T-helper 2 cell treated with Interferon-gamma antibody and Interleukin-4, amounts not matched to agents 5 μg/mL and 100 μg/mL, for 36 hours (primary cell): ENCODE measurements at places on chromosomes 4 and X.

- no peak for DNase-seq
Measured at GRCh38 chr4:55154290-55154880, 29.0 kb upstream of the KDR start.

- DNase-seq, result no peak
Measured at GRCh38 chrX:93875621-93876282, 201.7 kb downstream of the FAM133A start.

DNA sequence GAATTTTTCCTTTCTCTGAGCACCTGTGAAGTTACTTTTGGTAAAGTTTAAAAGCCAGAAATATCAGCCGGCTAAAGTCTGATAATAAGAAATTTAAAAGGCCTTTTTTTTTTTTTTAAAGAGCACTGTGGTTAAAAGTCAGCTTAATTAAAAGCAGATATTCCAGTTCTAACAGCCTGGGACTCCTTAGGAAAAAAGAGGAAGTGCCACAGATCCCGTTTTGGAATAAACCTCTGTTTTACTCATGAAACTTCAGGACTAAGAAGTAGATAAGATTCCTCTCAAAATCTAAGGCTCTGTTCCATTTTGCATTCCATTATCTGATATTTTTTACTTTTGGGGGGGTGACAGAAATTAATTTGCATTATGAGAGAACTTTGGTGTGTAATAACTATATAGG lies 37.8 kb downstream of the ABCB7 start:
- no peak for DNase-seq

DNA sequence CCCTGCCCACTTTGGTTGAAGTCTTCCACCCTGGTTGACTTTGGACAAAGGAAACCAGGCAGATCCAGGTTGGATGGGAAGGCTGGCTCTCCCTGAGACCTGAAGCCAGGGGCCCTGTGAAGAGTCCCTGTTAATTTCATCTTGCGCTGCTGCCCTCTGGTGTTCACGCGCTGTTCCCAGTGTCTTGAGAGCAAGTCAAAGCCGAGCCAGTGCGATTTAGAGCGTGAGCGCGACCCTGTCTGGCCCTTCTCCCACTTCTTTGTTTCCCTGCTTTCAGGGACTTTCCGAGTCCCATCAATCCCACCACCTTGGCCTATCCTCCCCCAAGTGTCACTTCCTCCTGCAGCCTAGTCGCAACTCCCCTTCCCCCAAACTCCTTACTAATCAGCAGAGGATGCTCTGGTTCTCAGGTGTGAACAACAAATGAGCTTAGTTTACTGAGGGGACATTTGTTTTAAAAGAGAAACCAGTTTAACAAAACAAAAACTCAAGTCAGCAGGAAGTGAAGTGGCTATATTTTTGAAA lies 25.8 kb upstream of the CHRNA9 start:
- peak; percentile 81 for DNase-seq

GRCh38 chr4:10204401-10205058 lies 87.9 kb upstream of the WDR1 start:
- no peak for DNase-seq

DNA sequence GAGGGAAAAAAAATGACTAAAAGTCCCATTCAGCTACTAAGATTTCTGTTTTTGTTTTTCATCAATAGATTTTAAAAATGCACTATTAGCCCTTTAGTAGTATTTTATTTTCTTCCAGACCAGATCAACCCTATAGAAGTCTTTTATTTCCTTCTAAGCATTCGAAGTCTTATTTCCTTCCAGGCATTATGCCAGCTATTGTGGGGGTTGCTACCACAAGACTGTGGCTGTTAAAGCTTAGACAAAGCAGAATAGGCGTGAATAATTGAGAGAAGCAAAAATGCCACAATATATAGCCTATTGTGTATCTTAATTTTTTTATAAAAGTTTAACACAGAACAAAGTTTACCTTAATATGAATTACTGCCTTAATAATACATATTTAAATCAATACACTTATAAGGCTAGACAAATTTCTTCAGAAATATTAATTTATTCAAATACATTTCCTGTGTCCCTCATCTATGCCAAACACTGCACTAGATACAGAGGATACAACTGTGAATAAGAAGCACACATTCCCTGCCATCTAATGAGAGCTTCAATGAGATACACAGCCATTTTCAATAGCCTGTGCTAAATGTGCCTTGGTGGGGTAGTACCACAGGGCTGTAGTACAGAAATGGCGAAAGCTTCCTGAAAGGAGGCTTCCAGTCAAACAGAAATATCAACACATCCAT lies 33.1 kb downstream of the SLC10A7 start:
- no peak for DNase-seq

DNA sequence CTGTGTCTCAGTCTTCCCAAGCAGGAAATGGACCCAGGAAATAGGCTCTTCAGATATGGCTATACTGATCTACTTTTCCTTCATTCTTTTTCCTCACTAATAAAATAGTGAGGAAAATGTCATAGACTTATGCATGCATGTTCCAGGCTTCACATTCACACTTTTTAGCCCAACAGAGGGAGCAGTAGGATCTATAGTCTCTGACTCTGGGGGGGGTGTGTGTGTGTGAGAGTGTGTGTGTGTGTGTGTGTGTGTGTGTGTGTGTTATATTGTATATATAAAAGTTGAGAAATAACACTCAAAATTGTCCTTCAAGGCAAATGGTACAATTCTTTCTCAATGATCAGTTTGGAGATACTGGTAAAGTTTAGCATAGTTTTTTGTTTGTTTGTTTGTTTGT lies 297.2 kb upstream of the GALNT7 start:
- no peak for DNase-seq

DNA sequence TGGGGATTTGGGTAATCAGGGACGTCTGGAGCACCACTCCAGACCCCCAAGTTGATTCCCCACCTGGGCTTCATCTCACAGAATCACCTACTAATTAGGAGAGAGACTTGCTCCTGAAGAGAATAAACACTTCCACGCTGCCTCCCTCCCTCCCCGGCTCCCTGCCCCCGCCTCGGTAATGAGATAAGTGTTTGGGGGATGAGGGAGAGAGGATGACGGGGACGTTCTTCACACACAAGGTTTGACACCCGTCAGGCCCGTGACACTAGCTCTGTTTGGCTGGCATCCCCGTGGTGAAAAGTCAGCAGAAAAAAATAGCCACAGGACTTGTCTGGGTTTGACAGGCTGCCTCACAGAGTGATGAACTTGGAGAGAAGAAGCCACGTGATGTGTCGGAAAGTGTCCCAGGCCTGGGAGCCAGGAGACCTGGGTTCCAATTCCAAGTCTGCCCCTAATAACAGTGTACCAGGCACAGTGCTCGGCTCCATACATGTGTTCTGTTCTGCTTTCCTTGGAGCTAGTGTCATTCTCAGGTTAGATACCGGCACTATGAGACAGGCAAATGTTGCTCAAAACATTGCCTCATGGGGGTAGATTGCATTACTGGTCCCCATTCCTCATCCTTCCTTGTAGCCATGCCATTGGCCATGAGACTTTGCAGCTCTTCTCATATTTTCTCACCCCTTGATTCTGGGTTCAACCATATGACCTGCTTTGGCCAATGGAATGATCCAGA lies 578.0 kb downstream of the BCOR start:
- no peak for DNase-seq

DNA sequence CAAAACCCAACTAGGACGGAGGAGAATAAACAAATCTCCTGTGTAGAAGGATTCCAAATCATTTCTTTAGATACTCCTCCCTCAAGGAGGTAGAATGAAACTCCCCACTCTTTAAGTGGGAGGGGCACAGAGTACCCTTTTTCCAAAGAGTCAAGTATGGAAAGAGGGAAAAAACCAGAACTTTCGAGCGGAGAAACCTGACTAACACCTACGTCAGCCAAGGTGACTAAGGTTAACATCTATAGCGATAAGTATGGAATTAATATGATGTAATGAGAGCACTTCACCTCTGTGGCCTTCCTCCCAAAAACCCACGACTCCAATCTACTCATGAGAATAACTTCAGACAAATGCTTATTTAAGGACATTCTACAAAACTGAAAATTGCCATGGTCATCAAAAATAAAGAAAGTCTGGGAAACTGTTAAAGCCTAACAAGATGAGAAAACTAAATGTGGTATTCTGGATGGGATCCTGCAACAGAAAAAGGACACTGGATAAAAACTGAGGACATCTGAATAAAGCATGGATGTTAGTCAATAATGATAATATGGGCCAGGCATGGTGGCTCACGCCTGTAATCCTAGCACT lies 157.0 kb upstream of the MAP3K15 start:
- no peak for DNase-seq

GRCh38 chr4:182293691-182294255 lies 50.6 kb downstream of the TENM3 start:
- no peak for DNase-seq

- DNase-seq, result no peak
Measured at GRCh38 chrX:54964766-54965497, 29.1 kb downstream of the PFKFB1 start.

- DNase-seq, result no peak
Measured at GRCh38 chr4:59728496-59728895, 1471.6 kb upstream of the ADGRL3 start.

DNA sequence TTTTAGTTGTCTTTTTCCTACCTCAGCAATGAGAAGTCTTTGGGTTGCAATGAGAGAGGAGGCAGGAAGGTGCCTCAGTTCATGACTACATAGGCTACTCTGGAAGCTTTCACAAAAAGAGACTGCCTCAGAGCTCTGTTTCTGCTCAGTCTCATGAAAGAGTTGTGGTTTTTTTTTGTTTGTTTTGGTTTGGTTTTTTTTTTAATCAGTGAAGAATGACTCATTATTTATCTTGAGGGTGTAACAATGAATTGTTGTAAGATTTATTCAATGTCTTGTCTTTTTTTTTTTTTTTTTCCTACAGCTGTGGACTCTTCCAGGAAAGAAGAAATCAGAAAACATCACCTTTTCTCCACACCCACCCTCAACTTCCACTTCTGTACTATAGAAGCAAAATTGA lies 67.5 kb upstream of the CXCL13 start:
- DNase-seq, result peak; percentile 23

GRCh38 chrX:129731228-129731627 lies 7.6 kb upstream of the XPNPEP2 start:
- no peak for DNase-seq

- DNase-seq, result no peak
Measured at GRCh38 chrX:150058728-150059127, 120.4 kb upstream of the EOLA2 start.

DNA sequence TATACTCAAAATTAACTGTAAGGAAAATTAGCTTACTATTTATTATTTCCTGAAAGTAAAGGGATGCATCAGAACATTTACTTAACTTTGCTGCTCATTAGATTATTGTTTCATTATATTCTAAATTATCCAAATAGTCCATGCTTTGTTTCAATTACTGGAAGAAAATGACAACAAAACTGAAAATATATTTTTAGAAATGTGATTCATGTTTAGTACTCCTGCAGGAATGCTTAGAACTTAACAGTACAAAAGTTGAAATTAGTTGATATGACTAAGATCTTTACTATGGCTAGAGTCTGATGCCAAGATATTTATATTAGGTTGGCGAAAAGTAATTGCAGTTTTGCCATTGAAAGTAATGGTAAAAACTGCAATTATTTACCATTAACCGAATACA lies 660.5 kb upstream of the PABPC4L start:
- DNase-seq, result no peak

DNA sequence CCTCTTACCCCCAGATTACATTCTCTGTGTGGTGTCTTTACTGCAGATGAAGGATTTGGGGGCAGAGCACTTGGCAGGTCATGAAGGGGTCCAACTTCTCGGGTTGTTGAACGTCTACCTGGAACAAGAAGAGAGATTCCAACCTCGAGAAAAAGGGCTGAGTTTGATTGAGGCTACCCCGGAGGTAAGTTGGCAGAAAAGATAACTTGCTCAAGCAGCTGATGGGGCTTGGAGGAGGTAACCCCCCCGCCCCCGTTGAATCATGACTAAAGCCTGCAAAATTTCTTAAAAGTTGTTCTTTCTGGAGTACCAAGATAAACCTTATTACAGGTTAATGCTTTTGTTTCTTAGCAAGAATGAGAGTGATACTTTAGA lies 1.5 kb downstream of the CCNG2 start:
- no peak for DNase-seq

DNA sequence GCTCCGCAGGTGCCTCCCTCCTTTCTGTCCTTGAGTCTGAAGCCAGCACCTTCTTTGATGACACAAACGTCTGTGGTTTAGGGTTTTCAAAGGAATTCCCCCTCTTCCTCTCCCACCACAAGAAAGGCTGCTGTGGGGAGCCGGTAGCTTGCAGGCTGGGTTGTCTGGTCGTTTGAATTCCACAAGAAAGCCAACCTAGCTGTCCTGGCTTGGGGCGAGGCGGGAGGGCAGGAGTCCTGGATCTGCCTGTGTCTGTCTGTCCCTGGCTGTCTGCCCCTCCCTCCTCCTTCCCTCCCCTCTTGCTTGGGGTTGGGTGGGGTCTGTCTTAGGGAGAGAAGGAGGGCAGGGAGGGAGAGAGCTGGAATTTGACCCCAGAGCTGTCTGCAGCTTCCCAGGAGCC lies 56.3 kb downstream of the SHROOM2 start:
- no peak for DNase-seq

DNA sequence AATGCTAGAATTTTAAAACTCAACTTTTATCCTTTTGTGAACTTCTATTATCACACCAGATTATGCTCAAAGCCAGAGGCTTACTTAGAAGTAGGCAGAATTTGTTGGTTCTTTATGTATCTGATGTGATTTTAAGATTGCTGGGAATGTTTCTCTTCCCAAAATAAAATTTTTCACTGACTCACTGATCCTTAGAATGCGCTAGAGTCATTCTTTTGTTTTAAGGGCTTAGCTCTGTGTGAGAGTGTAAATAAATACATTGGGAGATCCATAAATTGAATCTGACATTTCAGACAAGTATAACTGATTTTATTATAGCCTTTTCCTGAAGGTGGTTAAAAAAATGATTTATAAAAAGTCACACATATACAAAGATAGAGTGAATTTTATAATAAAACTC lies 101.3 kb downstream of the LARP1B start:
- no peak for DNase-seq

- DNase-seq, result no peak
Measured at GRCh38 chrX:16839219-16839851, 30.8 kb downstream of the RBBP7 start.

- DNase-seq, result no peak
Measured at GRCh38 chr4:78441756-78442155, 109.8 kb upstream of the ANXA3 start.

DNA sequence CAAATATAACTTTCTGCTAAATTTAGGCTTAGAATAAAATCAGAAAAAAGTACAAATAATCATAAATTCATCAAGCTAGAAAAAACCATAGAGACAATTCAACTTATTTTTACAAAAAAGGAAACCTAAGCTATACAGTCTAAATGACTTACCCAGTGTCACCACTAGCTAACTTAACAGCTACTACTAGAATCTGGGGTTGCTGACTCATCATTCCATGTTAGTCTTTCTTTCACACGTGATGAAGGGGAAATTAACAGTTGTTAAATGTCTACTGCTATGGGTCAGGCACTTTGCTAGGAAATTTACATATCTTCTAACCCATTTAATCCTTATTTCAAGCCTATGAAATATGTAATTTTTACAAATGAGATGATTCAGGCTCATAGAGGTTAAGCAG lies 349.3 kb upstream of the GALNT7 start:
- no peak for DNase-seq

DNA sequence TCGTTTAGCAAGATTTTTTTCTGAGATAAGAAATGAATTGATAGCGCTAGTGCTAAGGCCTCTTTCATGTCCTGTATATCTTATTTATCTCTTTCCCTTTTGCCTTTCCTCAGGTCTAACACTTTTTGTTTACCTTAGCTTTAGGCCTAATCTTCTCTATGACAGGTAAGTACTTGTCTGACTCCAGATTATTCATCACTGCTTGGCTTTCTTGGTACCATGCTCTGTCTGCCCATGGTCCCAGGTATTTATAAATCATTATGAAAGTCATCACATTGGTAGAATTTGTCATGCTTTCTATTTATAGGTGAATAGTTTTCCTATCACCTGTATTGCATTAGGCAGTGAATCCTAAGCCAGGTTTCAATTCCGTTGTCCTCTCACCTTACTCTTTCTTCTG lies 99.5 kb upstream of the CTSO start:
- DNase-seq, result no peak
